CD4-positive, alpha-beta memory T cell (primary cell): ENCODE measurements at places on chromosomes 5 and 9.

- no peak for DNase-seq
These were observed 15.4 kb downstream of the CDK5RAP2 start for GRCh38 chr9:120564589-120564988.

DNA sequence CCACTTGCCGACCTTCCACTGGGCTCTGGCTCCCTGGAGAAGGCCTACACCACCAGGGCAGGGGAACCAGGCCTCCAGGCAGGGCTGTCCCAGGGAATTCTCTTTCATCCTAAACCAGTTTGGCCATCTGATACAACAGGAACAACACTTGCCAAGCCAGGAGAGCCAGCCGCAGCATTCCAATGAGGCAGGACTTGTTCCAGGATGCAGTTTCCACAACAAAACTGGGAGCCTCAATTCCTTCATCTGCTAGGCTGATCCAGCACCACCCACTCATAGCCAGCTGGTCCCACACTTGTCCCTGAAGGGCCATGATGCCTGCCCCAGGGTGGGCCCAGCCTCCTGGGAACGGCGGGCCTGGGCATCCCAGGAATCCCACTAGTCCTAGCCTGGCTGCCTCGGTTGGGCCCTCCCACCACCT lies 26.0 kb downstream of the BICD2 start:
- DNase-seq: no peak

GRCh38 chr5:122723606-122724352 lies 51.1 kb upstream of the SNX2 start:
- no peak for DNase-seq

- no peak for DNase-seq
These were observed 67.9 kb upstream of the LPAR1 start for GRCh38 chr9:111106202-111106601.

DNA sequence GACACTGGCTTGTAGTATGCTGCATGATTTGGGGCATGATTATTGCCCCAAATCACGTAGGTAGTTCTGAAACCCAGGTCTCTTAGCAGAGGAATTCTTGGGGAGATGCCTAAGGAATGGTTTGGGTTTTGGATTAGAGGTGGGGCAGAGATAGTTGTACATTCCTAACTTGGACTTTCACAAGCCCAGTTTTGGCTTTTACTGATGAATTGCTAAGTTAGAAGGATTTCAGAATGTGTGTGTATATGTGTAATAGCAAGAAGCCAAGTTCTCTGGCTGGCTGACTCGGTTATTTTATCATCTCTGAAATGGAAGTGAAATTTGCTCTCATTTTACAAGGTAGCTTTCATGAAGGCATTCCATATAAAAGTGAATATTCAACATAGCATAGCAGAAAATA lies 23.8 kb upstream of the ZNF131 start:
- no peak for DNase-seq

DNA sequence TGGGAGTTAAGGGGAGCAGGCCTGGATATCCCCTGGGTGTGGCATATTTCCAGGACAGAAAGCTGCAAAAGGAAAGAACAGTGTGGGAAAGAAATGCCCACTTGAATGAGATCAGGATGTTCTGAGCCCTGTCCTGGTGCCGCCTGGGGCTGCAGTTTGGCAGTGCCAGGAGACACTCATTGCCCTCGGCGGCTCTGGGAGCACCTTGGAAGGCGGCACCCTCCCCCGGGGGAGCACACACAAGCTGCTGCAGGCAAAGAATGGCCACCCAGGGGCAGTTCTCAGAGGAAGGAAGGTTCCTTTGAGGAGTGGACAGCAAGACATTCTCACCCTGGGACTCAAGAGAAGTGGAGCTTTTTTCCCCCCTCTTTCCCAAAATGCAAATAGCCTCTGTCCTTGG lies 305.3 kb downstream of the NTRK2 start:
- no peak for DNase-seq

DNA sequence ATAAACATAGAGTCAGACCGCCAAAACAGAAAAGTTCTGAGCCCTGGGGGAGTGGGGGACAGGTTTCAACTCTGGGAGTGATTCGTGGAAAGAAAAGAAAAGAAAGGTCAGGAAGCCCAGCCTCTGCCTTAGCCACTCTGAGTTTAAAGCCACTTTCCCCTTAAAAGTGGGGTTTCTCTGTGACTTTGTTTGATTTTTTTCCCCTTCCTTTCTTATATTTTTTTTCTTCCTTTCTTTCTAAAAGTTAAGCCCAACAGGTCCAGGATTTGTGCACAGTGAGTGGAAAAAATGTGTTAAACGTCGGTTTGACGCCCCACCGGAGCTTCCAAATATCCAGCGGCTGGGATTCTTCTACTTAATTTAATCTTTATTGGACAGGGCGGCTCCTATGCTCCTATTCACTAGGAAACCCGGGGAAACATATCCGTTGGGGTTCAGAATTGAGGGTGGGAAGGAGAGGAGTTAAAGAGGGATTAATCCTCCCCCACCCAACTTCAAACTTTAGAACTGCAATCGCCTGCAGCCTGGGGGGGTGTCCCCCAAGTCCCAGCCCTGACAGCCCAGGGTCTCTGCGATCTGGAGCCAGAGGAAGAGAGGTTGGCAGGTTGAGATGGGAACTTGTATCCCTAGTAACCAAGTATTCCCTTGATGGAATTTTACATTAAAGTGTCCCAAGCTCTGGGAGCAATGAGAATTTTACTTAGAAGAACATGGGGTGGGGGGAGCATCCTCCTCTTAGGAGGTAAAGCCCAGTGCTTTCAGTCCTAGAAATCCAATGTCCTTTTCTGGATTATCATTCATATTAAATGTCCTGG lies 6.3 kb downstream of the NR2F1-AS1 start:
- no peak for DNase-seq

GRCh38 chr5:140205216-140205615 lies 30.2 kb downstream of the CYSTM1 start:
- no peak for DNase-seq

GRCh38 chr9:19133549-19134345 lies 6.5 kb upstream of the PLIN2 start:
- no peak for DNase-seq

- DNase-seq: no peak
These were observed 49.4 kb upstream of the GRIN3A start for GRCh38 chr9:101787891-101788290.

GRCh38 chr9:108681851-108682590 lies 173.8 kb downstream of the ACTL7B start:
- no peak for DNase-seq

GRCh38 chr5:165497707-165498106 lies 1992.3 kb downstream of the MAT2B start:
- no peak for DNase-seq

DNA sequence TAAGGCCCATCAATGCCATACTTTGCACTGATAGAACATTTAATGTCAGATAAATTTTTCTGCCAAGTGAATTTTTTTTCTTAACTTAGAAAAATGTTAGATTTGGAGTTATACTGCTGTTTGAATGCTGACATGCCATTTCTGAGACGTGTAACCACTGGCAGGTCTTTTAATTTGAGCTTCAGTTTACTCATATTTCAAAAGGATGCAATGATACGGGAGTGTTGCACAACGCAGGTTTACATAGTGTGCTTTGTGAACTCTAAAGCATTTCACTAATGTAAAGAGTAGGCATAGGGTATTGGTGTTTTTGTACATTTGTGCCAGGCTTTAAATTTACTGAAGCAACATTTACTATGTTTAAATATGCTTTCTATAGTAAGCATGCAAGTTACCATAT lies 4.2 kb downstream of the ZBTB43 start:
- DNase-seq: no peak

DNA sequence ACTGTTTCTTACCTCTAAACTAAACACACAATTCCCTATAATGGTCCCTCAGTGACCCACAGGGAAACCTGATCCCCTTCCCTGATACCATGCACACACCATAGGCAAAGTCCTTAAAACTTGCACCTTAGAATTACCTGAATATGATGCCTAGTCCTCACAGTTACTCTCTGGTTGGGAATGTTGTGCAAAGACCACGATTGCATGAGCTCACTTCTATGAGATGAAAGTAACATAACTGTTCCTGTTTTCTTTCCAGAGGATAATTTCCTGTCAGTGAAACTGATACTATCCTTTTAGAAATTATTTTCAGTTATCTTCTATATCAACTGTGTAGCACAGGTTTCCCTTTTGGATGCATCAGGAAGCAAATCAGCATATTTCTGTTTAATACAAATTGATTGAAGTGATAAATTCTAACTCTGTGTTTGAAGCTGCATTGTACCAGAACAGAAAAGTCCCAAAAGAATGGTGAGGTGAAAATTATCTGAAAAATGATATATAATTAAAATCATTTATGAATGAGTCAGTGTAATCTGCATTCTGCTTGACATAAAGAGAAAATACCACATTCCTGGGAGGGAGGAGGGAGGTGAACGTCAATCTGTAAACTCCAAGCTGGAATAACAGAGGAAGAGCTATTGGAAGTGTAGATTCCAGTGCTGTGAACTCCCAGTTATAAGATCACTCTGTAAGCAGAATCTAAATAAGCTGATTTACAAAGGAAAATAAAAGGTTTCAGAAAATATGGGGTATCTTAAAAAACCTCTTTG lies 51.2 kb upstream of the TNFAIP8 start:
- DNase-seq: no peak

DNA sequence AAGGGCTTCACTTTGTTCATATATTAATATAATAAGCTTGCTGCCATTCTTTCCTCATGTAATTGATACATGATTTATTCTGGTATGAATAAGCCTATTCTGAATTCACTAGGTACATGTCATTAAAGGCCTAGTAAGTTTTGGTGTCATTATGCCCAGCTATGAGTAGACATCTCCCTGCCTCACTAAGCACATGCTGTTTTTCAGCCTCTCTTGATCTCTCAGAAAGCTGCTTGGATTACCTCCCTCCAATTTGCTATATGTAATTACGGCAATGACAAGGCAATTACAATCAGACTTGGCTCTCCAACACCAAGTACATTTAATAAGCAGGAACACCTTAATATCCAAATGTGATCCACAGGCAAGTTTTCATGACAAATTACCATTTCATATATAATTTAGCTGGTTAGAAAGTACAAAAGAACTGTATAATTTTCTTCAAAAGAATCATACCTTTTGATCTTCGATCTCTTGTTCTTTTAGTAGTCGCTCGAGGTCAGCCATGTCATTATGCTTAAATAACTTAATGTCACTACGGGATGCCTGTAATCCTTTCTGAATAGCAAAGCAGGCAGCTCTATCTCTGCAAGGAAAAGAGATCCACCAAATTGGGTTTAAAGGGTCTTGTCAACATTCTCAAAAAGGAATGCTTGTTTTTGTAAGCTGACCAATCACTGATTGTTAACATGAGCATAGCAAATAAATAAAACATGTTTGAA lies 56.3 kb downstream of the SPTLC1 start:
- DNase-seq: no peak

DNA sequence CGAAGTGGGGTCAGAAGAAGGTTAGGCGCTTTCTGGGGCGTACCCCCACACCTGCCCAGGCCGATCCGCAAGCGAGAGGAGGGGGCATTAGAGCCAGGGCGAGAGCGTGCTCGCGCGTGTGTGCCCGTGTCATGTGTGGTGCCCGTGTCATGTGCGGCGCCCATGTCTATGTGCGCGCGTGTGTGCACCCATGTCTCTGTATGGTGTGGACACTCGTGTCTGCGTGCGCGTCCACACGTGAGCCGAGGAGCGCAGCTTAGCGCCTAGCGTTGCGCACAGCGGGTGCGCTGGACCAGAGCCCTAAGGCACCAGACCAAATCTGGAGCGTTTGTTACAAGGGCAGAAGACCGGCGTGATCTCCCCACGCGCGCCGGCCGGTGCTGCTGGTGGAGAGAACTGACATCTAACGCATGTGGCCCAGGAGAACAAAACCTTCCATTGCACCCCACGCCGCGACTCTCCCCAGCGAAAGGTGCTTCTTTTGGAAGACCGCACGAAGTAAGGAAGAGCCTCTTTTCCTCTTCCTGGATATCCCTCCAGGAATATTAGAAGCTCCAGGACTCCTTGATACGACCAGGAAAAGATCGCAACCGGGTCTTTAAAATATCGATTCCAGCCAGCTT lies 644 bp downstream of the NIM1K start:
- peak; percentile 33 for DNase-seq

GRCh38 chr5:88825584-88826315 lies 57.2 kb downstream of the MEF2C start:
- DNase-seq: no peak

GRCh38 chr5:175609526-175609925 lies 48.3 kb upstream of the HRH2 start:
- DNase-seq: peak; percentile 4

GRCh38 chr5:140402258-140403074 lies 833 bp downstream of the ANKHD1 start:
- DNase-seq: peak; percentile 52

GRCh38 chr5:143695941-143696340 lies 116.0 kb upstream of the HMHB1 start:
- no peak for DNase-seq

DNA sequence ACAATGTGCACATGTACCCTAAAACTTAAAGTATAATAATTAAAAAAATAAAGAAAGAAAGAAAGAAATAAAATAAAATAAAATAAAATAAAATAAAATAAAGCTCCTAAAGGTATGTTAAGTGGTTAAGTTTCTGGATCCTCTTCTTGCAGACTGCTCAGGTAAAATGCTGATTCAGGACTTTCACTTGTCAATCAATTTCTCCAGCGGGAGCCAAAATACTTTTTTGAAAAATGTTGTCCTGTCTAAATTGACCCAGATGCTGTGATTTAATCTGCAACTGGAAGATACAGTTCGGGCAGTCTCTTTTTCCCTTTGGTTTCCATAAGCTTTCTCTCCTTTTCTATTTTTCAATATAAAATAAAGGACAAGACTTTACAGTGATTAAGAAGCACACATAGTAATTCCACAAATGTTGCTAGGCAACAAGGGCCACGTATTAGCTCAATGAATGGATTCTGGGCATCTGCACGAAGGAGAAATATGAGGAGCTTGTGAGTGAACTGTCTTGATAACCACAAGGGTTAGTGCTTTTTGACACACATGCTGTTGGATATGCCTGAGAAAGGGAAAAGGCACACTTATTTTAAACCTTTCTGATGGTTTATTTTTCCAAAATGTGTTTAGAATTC lies 38.6 kb downstream of the HTR4 start:
- no peak for DNase-seq

GRCh38 chr5:73189871-73190376 lies 16.9 kb downstream of the TMEM174 start:
- no peak for DNase-seq

- no peak for DNase-seq
These were observed 2.0 kb upstream of the AKNA start for GRCh38 chr9:114389612-114390368.

DNA sequence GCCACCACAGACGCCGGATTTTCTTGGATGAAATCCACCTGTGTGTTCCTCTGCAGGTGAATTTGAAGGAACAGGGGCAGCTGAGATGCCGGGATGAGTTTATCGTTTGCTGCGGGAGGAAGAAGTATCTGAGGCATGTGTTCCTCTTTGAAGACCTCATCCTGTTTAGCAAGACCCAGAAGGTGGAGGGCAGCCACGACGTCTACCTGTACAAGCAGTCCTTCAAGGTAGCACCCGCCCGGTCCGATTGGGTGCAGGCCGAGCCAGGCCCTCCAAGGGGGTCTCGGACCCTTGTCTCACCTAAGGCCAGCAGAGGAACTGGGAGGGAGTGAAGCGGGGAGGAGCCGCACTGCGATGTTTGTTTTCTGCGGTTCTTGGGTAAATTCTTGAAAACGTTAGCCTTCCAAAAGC lies 18.4 kb upstream of the LRRC14B start:
- DNase-seq: no peak
